BJ (cell line): ENCODE measurements at places on chromosomes 7 and 10.

- DNase-seq = no peak
These were observed 76.2 kb upstream of the ICA1 start for GRCh38 chr7:8338206-8338605.

DNA sequence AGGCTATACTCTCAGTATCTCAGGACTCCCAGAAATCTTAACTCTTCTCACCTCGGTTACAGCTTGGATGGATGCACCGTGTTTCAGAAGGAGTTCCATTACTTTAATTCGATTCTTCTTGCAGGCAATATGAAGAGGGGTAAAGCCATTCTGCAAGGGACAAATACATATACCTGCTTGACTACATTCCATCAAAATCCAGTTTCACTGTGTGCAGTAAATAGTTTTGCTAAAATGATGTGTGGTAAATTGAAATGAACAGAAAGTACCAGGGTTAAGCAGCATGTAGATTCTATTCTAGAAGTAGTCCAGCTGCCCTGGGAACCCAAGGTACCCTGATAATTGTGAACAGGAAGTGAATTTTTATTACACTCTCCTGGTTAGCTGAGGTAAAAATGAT, 183.9 kb downstream of the ANK3 start:
- no peak for DNase-seq

- no peak for DNase-seq
These were observed 61.6 kb downstream of the GRK5 start for GRCh38 chr10:119268871-119269506.

- DNase-seq = no peak
These were observed 44.7 kb downstream of the PITRM1 start for GRCh38 chr10:3127921-3128320.

DNA sequence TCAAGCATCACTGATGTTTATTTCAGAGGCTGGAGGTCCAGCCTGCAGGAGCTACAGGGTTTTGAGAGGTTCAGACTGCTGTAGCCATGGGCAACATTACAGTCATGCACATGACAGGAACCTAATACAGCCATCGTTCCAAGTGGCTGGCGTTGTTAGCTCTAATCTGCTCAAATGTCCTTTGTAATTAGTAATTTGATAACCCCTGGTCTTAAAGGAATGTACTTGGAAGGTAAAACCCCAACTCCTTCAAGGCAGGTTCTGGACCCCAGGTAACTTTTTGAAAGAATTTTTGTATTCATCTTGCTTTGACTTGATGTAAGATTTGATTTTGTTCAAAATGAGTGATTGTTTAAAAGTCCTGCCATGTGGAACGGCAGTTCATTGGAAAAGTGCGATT, 34.7 kb upstream of the FOXI2 start:
- DNase-seq = no peak

GRCh38 chr10:117653170-117653515, 110.6 kb downstream of the EMX2 start:
- DNase-seq = peak; percentile 87

DNA sequence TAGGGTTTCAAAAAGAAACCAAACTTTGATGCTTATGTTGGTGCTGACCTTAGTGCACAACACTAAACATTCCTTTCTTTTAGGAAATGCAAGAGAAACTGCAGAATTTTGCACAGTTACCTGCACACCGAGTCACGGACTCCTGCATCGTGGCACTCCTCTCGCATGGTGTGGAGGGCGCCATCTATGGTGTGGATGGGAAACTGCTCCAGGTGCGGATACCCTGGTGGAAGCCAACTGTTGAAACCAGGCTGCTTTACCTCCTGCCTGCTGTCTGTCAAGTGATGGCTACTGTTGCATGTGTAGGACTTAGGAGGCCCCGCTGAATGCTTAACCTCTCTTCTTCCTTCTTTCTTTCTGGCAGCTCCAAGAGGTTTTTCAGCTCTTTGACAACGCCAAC, 11.7 kb downstream of the CASP2 start:
- DNase-seq = no peak

DNA sequence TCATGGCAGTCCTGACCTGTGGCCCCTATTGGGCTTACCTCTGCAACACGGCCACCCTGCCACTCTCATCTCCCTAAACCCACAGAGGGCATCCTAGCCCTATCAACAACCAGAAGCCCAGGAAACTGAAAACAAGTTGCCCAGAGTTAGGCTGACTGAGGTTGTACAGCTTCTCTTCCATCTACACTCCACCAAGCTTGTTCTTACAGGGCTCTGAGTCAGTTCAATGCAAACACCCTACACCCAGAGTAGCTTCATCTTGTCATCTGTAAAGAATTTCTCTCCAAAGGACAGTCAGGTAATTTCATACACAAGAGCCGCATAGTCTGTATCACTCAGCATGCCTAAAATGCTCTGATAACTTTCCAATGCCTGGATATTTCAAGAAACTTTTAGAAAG, 175.4 kb downstream of the ARID5B start:
- DNase-seq = peak; percentile 52

GRCh38 chr7:37409461-37409860, 39.2 kb downstream of the ELMO1 start:
- DNase-seq = no peak

DNA sequence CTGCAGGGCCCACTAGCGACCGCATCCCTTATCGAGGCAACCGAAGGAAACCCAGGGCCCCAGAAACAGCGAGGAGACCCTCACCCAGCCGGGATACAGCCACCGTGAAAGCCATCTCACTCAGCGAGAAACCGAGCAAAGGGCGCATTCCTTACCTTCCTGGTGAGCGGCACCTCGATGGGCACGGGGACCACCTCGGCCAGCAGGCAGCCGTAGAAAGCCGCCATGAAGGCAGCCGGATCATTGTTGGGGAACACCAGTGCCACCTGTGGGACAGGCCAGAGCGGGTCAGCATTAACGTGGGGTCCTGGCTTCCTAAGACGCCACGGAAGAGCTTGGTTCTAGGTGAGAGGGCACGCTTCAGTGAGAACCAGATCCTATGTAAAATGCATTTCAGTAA, 263.7 kb downstream of the ZMYND11 start:
- DNase-seq = no peak

DNA sequence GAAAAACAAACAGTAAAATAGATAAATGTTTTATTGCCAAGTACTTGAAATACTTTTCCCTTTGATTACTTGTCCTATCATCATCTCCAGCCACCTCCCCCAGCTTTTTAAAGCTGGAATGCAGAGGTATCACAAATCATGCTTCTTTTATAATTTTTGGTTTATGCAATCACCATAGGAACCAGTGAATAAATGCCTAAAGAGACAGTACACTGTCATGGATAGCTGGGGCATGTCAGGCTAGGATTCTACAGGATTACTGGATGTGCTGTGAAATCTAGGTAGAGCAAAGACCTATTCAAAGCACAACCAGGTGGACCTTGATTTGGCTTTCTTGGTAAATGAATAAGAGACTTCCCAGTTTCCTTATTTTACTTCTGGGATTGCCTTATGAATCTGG, 158.6 kb downstream of the ELAPOR2 start:
- DNase-seq = no peak

- no peak for DNase-seq
These were observed 19.1 kb downstream of the DNAJB12 start for GRCh38 chr10:72335394-72336258.

DNA sequence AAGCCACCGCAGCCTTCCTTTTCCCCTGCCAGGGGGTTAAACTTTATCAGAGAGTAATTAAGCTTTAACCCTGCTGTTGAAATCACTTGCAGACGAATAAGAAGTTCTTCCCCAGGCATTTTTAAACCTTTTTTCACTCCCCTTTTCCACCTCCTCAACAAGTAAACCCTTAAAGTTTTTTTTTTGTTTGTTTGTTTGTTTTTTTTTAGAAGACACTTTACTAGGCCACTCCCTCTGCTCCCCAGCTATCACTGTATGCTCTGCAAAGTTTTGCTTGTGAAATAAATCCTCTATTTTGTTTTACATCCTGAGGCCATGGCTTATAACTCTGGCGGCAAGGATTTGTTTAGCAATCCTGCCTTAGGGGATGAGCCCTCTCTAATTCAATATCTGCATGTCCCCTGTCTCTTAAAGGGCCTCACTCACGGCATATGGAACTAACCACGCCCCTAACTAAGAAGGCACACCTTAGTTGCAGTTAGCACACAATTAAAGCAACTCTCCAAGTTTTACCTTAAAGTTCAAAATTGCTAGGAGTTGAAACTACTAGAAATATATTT, 1354.7 kb upstream of the LRRTM3 start:
- no peak for DNase-seq

DNA sequence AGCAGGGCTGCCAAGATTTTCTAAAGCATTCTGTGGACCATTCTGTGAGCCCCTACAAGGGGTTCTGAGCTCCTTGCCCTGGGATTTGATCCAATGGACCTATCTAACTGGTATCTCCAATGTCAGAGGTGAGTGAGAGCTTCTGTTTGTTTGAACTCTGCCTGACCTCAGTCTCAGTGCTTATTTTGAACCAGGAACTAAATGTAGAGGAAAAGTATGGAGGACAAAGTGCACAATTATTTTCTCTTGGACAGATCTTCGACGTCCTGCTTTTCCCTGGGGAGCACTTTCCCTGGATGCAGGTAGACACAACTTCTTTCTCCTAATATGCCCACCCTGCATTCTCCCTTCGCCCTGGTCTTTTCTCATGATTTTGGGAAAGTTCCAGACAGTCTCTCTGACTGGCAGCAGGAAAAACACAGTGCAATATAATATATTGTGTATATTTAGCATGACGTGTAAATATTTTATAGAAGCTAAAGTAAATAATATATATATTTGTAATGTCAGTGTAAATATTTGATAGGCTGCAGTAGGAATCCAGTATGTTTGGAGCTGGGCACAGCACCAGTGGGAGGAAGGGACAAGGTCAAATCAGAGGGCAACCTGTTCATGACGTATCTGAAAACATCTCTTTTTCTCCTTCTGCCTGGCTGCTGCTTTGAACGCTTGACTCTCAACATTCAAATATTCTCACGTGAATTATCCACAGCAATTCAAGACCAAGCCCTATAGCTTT, 184.0 kb upstream of the LYZL1 start:
- no peak for DNase-seq

DNA sequence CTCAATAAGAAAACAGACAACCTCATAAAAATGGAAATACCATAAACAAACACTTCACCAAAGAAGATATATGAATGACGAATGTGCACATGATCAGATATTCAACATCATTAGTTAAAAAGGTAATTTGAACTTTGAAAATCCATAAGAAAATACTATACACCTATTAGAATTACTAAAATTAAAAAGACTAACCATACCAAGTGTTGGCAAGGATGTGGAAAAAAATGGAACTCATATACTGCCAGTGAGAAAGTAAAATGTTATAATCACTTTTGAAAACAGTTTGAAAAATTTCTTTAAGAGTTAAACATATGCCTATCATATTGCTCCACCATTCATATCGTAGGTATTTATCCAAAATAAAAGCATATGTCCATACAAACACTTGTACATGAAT, 37.1 kb downstream of the EBLN1 start:
- no peak for DNase-seq

DNA sequence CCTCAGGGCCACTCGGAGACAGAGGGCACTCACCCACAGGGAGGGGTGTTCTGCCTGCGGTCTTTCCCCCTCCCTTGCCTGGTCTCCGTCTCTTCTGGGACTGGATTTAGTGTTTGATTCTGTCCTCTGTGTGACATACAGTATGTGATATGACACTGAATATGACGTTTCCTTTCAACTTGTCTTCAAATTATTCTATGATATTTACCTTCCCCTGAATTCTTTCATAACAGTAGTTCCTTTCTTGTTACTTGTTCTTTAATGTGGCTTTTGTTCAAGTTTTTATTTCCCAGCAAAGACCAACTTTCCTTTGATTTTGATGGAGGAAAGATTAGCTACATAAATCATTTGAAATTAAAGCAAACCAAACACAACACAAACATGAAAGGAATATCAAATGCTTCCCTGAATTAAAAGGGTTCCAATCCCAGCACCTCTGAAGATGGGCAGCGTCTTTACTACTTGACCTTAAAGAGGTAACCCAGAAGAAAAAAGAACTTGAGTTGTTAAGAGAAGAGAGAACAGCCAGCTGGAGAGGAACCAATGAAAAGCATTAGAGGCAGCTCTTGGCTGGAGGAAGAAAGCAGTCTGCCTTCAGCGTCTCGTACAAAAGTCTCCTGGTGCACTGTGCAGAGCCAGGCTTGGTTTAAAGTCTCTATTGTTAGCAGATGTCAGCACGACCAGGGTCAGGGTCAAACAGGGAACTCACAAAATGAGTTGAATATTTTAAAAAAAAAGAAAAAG, 18.3 kb upstream of the RHEB start:
- DNase-seq = no peak

GRCh38 chr10:111824128-111824527, 359.4 kb downstream of the GPAM start:
- DNase-seq = no peak

GRCh38 chr10:50622706-50623662, 772 bp downstream of the SGMS1 start:
- no peak for DNase-seq

GRCh38 chr10:117366741-117367140, 8.5 kb downstream of the PDZD8 start:
- no peak for DNase-seq

- DNase-seq = no peak
These were observed 57.2 kb downstream of the TFEC start for GRCh38 chr7:115973406-115973805.

- no peak for DNase-seq
These were observed 218.5 kb upstream of the TMEM196 start for GRCh38 chr7:19991936-19992335.

DNA sequence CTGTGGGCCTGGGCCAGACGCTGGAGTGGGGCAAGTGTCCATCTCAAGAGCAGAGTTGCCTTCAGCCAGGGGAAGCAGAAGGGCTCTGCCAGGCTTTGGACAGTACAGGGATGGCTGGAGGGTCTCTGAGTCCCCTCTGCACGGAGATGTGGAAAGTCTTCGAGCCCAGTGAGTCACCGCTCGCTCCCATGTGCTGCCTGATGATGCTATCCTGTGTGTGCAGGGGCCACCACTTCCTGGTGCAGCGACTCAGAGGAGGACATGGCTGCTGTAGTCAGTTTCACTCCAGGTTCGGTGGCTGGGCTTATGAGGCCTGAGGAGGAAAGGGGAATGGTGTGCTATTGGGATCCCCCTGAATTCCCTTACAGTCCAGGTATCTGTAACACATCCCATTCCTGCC, 6.0 kb downstream of the ADCYAP1R1 start:
- DNase-seq = no peak

GRCh38 chr7:151251328-151251688, 2.8 kb upstream of the SMARCD3 start:
- no peak for DNase-seq

- no peak for DNase-seq
These were observed 154.6 kb upstream of the GDF10 start for GRCh38 chr10:47145290-47145934.

DNA sequence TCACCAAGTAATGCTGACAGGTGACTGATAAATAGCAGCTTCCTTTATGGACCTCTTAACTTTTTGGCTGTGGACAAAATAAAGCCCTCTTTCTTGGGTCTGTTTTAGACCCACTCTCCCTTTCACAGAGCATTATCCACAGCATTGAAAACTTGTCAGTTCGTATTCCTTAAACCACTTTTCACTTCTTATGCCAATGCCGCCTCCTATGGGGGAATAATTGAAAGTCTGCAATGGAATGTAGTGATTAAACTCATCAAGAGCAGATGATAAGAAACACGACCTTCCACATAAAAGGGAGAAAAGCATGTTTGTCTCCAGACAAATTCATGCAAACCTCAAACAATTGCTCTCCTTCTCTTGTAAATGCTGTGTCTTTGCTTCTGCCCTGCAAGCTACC, 153.4 kb downstream of the SORCS1 start:
- no peak for DNase-seq

- no peak for DNase-seq
These were observed 47.6 kb downstream of the GDI2 start for GRCh38 chr10:5765617-5766016.
